ENCODE measurements at places on chromosomes 1 and 21.
A peak's percentile ranks its signal among the peaks of the same experiment; 100 is the strongest.

DNA sequence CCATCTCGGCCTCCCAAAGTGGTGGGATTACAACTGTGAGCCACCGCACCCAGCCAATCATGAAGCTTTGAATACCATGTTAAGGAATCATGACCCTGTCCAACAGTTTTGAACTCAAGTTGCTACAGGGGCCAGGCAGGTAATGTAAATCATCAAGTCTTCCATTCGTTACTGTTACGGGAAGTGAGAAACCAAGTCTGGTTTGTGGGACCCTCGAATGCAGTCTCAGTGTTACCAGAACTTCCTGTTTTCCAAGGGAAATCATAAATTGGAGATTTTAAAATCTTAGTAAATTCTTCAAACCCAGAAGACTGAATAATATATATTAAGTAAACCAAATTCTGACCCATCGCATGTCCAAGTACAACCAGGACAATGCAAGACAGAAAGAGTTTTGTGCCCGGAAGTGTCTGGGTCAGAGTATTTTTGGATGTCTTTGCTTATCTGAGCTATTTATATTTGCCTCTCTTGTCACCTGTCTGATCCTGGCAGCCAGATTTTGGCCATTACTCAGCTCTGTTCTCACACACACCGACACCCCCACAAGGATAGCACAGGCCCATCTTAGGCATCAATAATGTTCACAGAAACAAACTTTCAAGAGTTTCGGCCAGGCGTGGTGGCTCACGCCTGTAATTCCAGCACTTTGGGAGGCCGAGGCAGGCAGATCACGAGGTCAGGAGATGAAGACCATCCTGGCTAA lies 8.8 kb downstream of the ATP5IF1 start:
- DNase-seq, result no peak

- peak; percentile 78 for DNase-seq
These were observed at the start of gene LRRC71 for GRCh38 chr1:156920233-156921052. TSS of gene LRRC71 (plus strand) at chr1:156920632. CDS start at chr1:156920804, 172 bp downstream.

GRCh38 chr1:20665726-20666125 lies 4.6 kb upstream of the DDOST start:
- no peak for DNase-seq

- DNase-seq, result no peak
These were observed 1.0 kb downstream of the TMEM51 start for GRCh38 chr1:15154480-15155036.

DNA sequence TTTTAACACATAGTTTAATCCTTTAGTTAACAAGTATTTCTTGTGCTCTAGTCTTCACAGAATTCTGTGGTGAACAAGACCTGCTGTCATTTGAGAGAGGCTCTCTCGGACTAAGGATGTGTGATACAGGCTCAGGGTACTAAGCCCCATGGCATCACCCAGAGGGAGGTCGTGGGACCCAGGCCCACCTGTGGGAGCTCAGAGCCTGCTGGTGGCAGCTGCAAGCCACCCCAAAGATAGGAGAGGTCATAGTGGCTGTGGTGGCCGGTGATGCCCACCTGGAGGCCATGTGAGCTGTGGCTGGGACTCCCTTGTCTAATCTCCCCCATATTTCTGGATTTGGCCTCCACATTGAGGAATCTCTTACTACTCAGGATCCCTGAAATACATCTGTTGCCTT lies 22.0 kb downstream of the NENF start:
- no peak for DNase-seq

GRCh38 chr21:36093512-36093911 lies 23.7 kb downstream of the CBR1 start:
- no peak for DNase-seq

GRCh38 chr21:42006765-42007164 lies 3.4 kb downstream of the ZBTB21 start:
- no peak for DNase-seq

- DNase-seq, result peak; percentile 51
These were observed 18.1 kb downstream of the KNCN start for GRCh38 chr1:46533179-46533864.

- DNase-seq, result no peak
These were observed 43.3 kb downstream of the CD53 start for GRCh38 chr1:110916274-110916668.

Measured in fibroblast of skin of right biceps (primary cell).